ENCODE measurements at places on chromosomes 6 and 20.
A peak's percentile ranks its signal among the peaks of the same experiment; 100 is the strongest.

DNA sequence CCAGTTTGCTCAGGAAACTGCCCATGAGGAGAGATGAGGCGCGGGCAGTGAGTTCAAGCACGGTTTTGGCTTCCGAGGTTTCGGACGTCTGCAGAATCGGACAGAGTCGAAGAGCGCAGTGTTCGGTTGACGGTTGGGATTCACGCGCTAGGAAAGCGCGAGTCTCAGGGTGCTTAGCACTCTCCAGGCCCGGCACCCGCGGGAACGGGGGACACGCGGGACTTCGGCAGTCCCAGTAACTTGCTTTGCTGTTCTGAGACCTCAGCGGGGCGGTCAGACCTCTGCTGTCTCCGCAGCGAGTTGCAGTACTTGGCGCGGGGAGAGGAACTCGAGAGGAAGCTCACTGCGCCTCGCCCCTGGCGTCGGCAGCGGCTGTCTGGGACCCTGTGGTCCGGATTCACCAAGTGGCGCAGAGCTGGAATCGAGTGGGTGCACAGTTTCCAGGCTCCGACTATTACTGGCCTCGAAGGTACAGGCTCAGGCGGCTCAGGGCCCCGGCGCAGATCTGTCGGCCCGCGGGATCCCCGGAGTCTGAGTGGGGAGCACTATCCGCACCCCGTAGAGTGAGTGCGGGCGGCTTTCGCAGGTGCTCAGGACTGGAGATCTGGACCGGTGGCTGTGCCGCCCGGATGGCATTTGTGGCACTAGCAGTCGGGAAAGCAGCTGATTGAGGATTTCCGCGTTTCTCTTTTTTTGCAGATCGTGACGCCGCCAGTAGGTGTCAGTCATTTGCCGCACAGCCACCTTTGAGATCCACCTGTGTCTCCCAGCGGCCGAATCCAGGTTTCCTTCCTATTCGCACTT is at the start of gene POM121L2:
POM121L2 (minus strand) TSS at position 128 of the 804 bp plus-strand sequence; CDS start at position 25, 103 bp downstream.
- DNase-seq: peak; percentile 23

GRCh38 chr6:13307508-13307995 is 20.8 kb downstream of the TBC1D7 start:
- no peak for DNase-seq

DNA sequence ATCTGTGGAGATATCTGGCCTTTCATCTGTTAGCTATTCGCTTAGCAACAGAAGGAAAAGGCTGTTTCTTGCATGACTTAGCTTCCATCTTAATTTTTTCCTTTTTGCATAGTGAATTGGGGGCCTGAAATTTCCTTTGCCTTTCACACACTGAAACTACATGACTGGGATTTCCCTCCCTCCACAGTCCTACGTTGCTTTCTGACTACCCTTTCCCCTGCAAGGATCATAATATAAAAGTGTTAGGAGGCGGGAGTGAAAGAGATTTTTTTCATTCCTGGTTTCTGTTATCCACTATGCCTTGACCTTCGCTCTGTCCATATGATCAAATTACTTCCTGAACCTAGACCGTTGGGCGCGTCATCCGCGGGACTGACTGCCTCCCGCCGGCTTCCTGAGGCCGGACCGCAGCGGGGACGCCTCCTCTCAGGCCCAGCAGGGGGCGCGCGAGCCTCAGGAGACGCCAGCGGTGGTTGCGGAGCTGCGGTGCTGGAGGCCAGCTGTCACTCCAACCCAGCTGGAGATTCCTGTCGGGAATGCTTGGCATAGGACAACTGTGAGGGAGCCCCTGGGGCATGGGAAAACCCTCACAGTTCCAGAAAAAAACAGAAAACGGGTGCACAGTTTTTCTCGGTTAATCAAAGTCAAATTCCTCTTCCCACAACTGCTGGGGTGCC is 55.6 kb downstream of the MEP1A start:
- DNase-seq: peak; percentile 18

GRCh38 chr20:37449276-37449675 is 71.8 kb upstream of the NNAT start:
- DNase-seq: no peak

GRCh38 chr6:110233770-110234374 is 53.6 kb downstream of the CDC40 start:
- DNase-seq: no peak

GRCh38 chr6:170032706-170033309 is 258.1 kb downstream of the DLL1 start:
- no peak for DNase-seq

DNA sequence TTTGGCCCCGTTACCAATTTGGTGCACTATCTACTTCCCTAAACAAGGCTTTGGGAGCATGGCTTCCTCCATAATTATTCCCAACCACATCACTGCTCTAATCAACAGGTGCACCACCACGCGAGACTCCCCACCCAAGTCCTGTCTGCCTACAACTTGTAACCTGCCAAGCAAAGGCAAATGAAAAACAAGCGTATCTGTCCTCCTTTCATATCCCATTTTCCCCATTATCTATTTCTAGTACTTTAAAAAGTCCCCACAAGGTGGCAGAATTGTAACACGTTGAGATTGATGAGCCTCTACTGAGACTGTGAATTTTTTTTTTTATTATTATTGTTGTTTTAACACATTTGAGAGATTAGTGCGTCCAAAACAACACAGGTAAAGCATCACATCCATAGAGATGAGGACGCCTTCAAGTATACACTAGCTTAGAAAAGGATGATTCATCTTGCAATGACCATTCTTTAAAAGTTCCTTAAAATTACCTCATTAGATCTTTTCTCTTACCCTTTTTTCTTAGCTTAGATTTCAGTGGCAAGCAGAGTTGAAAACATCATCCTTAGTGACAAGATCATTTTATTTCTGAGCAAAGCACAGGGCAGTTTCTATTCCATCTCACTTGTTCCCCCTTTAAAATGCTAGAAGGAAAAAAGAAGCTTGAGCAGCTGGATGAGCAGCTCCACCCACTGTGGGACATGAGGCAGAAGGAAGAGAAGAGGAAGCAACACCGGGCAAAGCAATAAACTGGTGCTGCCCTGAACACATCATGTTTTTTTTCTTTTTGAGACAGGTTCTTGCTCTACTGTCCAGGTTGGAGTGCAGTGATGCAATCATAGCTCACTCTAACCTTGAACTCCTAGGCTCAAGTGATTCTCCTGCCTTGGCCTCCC is 210.8 kb downstream of the ARHGAP18 start:
- DNase-seq: no peak

GRCh38 chr20:13231031-13231752 is 10.1 kb downstream of the ISM1 start:
- DNase-seq: no peak

GRCh38 chr6:112457886-112458285 is 110.8 kb downstream of the RFPL4B start:
- no peak for DNase-seq

DNA sequence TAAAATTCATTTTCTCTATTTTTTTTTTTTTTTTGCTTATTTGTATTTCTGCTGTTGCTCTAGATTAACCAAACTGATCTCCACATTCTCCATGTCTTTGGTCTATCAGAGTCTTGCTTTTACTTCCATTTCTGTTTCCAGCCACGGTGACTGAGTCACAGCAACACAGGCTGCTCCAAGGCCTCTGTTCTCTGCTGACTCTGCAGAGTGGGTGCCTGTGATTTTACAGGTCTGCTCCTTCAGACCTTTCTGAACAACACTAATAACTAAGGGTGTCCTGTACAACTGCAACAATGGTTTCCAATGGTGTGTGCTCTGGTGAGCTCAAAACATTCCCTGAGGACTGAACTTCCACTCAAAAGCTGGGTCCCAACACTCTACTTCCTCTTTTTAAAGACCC is 102.3 kb upstream of the BMP2 start:
- no peak for DNase-seq

DNA sequence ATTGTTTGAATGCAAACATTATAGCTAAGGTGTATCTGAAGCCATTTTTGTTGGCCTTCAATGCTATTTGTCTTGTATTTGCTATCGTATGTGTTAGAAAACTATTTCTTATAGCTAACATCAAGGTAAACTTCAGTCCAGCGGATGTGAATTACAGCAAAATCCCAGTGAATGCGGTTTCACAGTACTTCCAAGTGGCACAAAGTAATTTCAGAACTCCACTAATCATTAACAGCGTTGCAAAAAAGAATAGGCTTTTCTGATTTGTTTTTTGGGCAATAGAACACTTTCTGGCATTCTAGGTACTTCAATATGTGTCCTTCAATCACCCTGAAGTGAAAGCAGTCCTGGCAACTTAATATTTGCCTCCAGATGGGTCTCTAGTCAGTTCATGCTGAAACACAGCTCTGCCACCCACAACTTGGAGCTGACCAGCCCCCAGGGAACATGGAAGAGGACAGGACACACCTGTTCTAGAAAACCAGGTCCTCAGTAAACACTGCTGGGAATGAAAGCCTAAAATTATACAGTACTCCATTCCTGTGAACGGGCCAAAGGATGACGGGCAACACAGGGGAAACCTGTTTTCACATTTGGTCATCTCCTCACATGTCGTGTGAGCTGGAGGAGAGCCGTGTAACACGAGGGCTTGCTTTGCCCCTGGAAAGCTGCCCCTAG is 9.7 kb upstream of the MRPS10 start:
- no peak for DNase-seq

GRCh38 chr6:31655349-31656237 is at the start of gene APOM:
TSS of gene APOM (plus strand) at chr6:31655894. CDS start at chr6:31655967, 73 bp downstream.
- DNase-seq: no peak

GRCh38 chr6:116764629-116764960 is 924 bp downstream of the FAM162B start:
- no peak for DNase-seq

DNA sequence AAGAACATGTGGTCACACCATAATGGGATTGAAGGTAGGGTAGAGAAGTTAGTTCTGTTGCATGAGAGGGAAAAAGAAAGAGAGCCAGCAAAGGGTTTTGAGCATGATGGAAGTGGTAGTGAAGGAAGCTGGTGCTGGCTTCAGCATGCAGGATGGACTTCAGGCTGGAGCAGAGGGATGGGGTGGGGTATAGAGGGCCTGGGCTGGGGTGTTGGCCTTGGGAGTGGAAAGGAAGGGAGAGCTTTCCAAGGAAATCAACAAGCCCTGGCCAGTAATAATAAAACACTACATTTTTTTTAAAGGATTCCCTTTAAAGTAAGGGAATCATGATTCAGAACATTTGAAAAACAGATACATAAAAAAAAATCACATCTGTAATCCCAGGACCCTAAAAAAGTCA is 61.2 kb downstream of the LAMA4 start:
- DNase-seq: no peak

DNA sequence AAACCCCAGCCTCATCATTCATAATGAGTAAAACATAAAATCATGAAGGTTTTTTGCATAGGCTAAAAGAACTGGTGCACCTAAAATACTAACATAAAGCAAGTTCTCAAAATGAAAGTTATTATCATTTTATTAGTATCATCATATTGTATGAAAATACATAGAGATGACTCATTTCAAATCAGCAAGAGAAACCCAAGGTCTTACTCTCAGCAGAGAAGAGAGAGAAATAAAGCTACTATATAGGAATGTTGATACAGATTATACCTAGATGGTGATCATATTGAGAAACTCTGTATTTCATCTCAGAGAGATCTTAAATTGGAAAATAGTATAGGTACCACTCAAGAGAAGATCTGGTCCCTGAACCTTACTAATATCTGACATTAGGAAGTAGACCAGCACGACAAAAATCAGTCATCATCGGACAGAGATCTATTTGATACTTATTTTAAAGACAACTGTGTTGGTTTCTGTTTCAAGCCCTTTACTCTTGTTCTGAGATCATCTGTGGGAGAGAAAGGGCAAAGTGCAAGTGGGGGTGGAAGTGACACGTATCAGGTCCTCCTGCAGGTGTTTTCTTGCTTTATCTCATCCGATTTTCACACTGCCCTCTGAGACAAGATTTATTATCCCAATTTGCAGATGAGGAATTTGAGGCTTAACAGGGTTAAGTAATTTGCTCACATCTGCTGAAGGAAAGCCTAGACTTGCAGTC is 532.3 kb downstream of the MAFB start:
- no peak for DNase-seq

DNA sequence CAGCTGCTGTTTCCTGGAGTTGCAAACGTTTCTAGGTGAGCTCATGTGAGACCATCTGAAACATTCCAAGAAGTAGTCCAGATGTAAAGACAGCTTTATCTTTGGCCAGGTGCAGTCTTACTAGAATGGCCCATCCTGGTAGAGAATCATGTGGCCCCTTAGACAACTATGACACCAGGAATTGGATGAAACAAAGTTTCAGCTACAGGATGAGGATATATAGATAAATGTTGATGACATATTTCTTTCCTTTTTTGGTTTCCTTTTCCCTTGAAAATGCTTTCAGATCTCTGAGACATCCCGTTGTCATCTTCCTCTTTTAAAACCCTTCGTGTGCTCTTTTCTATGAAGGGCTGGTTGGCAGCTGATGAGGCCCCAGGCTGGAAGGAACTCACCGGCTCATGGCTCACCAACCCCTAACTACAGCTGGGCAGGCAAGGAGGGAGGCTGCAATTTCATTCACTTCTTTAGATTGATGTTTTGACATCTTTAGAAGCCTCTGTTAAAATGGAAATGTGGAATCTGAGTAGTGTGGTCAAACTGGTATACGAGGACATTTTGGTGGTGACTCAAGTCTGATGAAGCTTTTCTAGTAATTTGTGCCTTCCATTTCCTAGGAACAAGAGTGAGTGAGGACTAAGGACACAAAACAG is 167.9 kb upstream of the TNFAIP3 start:
- no peak for DNase-seq

DNA sequence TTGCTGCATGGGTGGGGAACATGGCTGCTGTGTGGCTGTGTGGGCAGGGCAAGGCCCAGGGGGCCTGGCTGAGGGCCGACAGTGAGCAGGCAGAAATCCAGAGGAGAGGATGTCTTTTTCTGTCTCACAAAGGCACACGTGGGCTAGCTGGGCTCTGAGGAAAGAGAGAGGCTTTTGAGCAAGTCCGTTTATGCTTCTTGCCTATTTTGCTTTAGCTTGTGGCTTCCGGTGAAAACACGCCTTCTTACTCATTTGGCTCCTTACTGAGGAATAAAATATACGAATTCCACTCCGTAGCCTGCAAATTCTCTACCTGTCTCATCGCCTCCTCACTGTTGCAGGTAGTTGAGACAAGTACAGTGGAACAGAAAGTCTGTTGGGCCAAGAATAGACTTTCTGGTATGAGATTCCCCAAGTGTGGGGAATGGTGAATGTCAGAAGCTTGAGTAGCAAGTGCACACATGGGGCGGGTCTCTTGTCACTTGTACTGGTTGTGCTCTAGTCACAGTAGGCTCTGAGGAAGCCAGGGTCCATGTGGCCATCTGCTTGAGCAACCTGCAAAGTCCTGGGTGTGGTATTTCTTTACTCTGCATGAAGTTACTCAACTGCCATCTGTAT is 28.4 kb downstream of the WRNIP1 start:
- DNase-seq: no peak

GRCh38 chr20:41178904-41179432 is 41.6 kb downstream of the PLCG1 start:
- DNase-seq: no peak

DNA sequence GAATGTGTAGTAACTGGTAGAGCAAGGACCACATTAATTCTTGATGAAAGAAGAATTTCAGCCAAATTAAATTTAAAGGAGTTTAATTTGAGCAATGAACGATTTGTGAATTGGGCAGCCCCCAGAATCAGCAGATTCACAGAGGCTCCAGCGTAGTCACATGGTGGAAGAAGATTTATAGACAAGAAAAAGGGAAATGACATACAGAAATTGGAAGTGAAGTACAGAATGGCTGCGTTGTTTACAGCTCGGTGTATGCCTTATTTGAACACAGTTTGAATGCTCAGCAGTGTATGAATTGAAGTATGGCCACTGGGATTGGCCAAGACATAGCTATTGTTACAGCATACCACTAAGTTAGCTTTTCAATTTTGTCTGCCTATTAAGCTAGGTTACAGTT is 173.6 kb upstream of the ARG1 start:
- DNase-seq: no peak

- no peak for DNase-seq
Observed at GRCh38 chr20:3547906-3548305, 77.1 kb downstream of the ATRN start.
